Neural cell (in vitro differentiated cells): ENCODE measurements at places on chromosomes 7 and 10. TPM values are rescaled to one million over a fixed set of nuclear protein-coding genes. Genes with fewer than 3 reads are reported as not detected.

DENND2A gene
- polyA plus RNA-seq = 21.7 and 24.5 TPM in 2 replicates

CDHR3 gene
- polyA plus RNA-seq = 1.6 and 2.9 TPM in 2 replicates

TRIM73 gene
- polyA plus RNA-seq = 15.2 and 21.0 TPM in 2 replicates

FAM25G gene
- polyA plus RNA-seq = not detected in 2 replicates

CRHR2 gene
- polyA plus RNA-seq = 0.15 and 0.42 TPM in 2 replicates

CNPY1 gene
- polyA plus RNA-seq = 0.36 and 4.2 TPM in 2 replicates

BAIAP2L1 gene
- polyA plus RNA-seq = 0.54 TPM in 1 of 2 replicates, not detected in the other

CDK14 gene
- 25.1 and 29.6 TPM in 2 replicates for polyA plus RNA-seq

LIPN gene
- not detected in 2 replicates for polyA plus RNA-seq

HABP2 gene
- polyA plus RNA-seq = not detected in 2 replicates

XRCC2 gene
- polyA plus RNA-seq = 0.89 and 1.2 TPM in 2 replicates

EBF3 gene
- polyA plus RNA-seq = 0.38 and 0.98 TPM in 2 replicates

MYL7 gene
- polyA plus RNA-seq = 0.76 TPM in 1 of 2 replicates, not detected in the other

GJC3 gene
- not detected in 2 replicates for polyA plus RNA-seq

ZNF853 gene
- 8.7 and 12.9 TPM in 2 replicates for polyA plus RNA-seq

PTPRZ1 gene
- polyA plus RNA-seq = 11.8 and 14.0 TPM in 2 replicates

EBLN1 gene
- polyA plus RNA-seq = not detected in 2 replicates

RBP4 gene
- polyA plus RNA-seq = 0.73 and 1.9 TPM in 2 replicates

SLC25A40 gene
- polyA plus RNA-seq = 20.1 and 61.6 TPM in 2 replicates

MYO3A gene
- 3.0 and 4.1 TPM in 2 replicates for polyA plus RNA-seq

GLI3 gene
- polyA plus RNA-seq = 0.19 and 0.48 TPM in 2 replicates

PNLIPRP2 gene
- polyA plus RNA-seq = not detected in 2 replicates

CCL26 gene
- polyA plus RNA-seq = not detected in 2 replicates

DEPP1 gene
- 4.3 and 5.2 TPM in 2 replicates for polyA plus RNA-seq

MYL10 gene
- polyA plus RNA-seq = not detected in 2 replicates

HMX3 gene
- polyA plus RNA-seq = not detected in 2 replicates

NPTX2 gene
- 0.98 and 1.4 TPM in 2 replicates for polyA plus RNA-seq

SPDYE6 gene
- polyA plus RNA-seq = not detected in 2 replicates

PAOX gene
- polyA plus RNA-seq = 2.2 and 3.0 TPM in 2 replicates

BHLHA15 gene
- not detected in 2 replicates for polyA plus RNA-seq

TMEM178B gene
- polyA plus RNA-seq = 40.7 and 44.9 TPM in 2 replicates

CFAP58 gene
- polyA plus RNA-seq = 0.10 TPM in 1 of 2 replicates, not detected in the other

ZPBP gene
- polyA plus RNA-seq = not detected in 2 replicates

GJD4 gene
- polyA plus RNA-seq = not detected in 2 replicates

GPC2 gene
- 506 and 594 TPM in 2 replicates for polyA plus RNA-seq

TRIL gene
- 1.4 TPM in 2 replicates for polyA plus RNA-seq

MRLN gene
- not detected in 2 replicates for polyA plus RNA-seq

CFAP46 gene
- 2.6 and 3.5 TPM in 2 replicates for polyA plus RNA-seq

SCIN gene
- 0.53 TPM in 1 of 2 replicates, not detected in the other for polyA plus RNA-seq

NEUROD6 gene
- not detected in 2 replicates for polyA plus RNA-seq

CASP2 gene
- polyA plus RNA-seq = 9.0 and 15.8 TPM in 2 replicates
